ENCODE measurements at places on chromosomes 7 and 10.

DNA sequence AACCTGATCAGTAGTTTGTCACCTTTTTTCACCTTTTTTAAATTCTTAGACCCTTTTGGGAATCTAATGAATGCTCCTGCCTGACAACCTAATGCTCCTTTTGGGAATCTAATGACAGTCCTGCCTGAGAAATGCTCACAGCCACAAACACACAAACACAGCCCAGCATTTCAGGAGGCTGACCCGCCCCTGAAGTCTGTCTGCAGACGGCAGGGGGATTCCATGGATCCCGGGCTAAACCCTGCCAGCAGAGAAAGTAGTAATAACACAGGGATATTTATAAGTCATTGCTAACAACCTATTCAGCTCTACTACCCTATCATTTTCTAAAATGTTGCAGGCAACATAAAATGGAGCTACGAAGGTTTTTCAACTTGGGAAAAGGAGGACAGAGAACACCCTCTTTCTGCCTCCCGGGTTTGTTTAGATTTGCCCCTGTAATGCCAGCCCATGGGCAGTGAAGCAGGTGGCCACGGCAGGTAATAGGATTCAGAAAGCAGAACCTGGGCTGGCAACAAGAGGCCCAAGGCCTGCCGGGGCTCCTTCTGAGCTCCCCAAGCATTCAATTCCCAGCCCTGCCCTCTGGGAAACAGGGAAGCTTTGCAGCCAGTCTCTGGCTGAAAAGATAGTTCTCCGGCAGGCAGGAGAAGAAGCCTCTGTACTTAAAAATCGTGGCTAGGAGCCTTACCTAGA lies 65.2 kb downstream of the CREB3L2 start:
- DNase-seq, result no peak

- no peak for DNase-seq
These were observed 74.2 kb downstream of the JAZF1 start for GRCh38 chr7:28106321-28106829.

DNA sequence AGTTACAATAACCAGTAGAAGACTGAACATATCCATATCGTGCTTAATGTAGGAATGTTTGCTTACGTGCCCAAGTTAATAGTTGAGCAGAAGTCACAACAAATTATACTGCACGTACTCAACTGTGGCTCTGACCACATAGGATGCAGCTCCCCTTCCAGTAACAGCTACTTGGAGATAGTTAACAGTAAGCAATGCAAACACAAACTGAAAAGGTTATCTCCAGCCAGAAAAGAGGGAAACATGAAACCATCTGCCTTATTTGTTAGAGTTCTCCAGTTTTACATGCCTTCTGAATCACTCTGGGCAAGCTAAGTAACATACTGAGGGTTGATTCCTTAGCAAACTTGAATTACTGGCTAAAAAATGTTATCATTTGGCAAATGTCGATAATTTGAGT lies 9.8 kb downstream of the DHX32 start:
- no peak for DNase-seq

DNA sequence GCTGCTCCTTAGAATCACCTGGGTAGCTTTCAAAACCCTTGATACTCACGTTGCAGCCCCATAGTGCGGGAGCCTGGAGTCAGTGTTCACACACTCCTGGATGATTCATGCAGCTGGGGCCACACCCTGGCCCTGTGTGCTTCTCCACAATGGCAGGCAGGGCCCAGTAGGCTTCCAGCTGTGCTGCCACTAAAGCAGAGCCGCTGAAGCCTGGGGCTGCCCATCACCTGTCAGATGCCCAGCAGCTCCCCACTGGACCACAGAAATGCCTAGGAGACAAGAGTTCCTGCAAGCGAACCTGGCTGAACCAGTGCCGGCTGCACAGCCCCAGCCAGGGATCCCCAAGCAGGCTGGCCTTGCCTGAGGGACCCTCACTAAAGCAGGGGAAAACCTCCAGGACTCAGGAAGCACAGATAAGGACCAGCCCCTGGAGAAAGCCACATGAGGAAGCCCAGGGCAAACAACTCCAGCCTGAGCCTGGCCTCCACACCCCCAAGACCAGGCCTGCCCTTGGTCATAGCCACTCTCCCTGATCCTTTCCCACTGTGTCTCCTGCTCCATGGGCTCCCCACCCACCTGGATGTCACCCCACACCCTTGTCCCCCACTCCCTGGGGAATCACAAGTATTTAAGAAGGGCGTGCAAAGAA lies 111.9 kb downstream of the GRID1 start:
- DNase-seq, result no peak

GRCh38 chr10:60534761-60535389 lies 145.2 kb upstream of the ANK3 start:
- DNase-seq, result no peak

DNA sequence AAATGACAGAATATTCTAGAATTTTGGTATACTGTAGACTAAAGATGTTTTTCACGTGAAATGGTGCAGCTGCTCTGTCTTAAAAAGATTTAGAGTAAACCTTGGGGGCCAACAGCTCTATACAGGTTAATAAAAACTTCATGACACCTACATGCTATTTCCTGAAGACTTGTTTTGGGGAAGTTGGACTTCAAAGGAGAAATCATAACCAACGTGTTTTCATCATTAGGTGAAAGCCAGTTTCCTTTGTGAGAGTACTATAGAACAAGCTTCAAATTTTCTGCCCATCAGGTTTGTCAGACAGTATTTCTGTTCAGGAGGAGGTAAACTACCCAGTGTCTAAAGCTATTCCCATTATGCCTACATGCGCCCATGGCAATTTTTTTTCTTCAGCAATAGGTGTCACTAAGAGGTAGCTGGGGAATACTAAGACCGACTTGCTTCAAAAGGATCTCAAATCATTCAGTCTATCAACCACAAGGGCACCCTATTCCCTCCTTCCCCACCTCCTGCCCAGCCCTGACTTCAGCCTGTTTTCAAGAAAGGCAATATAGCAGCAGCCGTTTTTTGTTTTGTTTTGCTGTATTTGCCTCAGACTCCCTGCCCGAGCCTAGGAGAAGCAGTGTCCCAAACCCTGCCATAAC lies 237.3 kb upstream of the SP8 start:
- DNase-seq, result no peak

DNA sequence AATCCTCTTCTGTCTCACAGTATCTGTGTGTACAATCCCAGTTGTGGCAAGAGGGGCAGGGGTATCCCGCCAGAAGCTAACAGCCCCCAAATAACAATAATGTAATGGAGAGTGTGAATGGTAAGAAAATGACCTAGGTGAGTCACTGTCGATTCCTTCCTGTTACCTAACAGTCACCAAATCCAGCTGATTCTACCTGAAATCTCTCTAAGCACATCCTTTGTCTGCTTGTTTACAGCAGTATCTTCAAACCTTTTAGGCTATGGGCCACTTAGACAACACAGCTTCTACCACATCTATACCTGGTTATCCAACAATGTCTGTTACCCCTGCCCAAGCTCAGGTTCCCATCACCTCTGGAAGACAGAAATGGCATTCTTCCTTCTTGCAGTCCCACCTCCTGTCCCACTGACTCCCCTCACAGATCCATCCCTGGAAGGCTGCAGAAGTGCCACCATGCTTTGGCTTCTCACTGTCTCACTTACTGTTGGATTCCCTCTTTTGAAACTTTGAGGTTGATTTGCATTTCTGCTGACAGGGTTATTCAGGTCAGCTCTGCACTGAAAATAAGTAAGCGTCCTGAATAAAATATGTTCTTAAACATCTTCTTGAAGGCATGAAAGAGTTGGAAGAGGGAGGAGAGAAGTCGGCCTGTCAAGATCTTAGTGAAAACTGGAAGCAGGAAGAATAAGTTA lies 13.1 kb downstream of the PIP4K2A start:
- DNase-seq, result no peak

- DNase-seq, result no peak
These were observed 177.0 kb downstream of the CFTR start for GRCh38 chr7:117656806-117657205.

DNA sequence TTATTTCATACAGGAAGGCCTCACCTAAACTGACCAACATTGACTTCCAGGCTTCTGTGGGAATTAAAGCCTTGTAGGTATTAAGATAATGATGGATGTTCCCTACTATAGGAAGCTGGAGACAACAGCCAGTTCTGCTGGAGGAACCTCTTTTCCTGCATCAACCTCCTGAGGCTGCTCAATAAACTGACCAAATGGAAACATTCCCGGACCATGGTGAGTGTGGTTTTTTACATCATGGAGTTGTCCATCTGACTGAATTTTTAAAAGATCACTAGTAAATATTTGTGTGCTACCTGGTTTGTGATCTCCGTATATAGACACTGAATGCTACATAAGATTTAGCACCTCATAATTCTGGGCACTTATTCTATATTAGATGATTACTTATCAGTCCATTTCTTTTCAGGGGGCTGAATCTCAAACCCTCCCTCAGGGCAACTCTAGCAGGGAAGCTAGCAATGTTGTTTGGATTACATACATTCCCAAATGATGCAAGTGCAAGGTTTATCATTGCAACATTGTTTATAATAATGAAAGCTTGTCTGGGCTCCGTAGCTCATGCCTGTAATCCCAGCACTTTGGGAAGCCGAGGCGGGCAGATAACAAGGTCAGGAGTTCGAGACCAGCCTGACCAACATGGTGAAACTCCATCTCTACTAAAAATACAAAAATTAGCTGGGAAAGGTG lies 21.5 kb upstream of the SMKR1 start:
- DNase-seq, result no peak

GRCh38 chr7:41928781-41929180 lies 225.9 kb upstream of the INHBA start:
- no peak for DNase-seq

DNA sequence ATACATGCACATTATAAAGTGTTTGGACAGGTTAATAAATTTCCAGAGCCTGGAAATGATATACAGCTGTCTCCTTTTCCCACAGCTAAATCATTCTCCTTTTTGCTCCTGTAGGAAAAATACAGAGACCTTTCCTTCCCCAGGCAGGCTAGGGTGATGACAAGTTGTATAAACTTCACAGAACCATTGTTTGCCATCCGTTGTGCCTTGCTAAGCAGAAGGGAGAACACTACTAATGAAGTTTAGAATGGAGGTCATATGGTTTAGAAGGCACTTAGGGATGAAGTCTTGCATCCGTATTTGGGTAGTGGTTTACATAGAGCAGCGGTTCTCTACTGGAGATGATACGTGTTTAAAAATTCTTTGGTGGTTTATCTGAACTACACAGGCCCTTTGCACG lies 46.0 kb downstream of the NAMPT start:
- no peak for DNase-seq

GRCh38 chr10:56035489-56035888 lies 325.6 kb downstream of the ZWINT start:
- DNase-seq, result no peak

DNA sequence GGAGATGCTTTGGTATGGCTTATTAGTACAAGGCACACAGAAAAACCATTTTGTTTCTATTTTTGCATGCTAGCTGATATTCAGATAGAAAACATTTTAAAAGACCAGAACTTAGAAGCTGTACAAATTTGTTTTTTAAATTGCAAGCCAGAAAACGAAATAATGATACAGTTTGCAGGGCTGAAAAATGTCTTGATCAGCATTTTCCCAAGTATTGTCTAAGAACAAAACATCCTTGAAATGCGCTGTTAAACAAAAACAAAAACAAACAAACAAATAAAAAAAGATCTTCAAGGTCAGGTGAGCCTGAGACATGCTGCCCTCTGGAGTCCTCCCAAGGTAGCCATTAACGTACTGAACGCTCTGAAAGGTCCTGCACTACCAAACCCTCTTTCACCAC lies 98.3 kb downstream of the VIM start:
- no peak for DNase-seq

DNA sequence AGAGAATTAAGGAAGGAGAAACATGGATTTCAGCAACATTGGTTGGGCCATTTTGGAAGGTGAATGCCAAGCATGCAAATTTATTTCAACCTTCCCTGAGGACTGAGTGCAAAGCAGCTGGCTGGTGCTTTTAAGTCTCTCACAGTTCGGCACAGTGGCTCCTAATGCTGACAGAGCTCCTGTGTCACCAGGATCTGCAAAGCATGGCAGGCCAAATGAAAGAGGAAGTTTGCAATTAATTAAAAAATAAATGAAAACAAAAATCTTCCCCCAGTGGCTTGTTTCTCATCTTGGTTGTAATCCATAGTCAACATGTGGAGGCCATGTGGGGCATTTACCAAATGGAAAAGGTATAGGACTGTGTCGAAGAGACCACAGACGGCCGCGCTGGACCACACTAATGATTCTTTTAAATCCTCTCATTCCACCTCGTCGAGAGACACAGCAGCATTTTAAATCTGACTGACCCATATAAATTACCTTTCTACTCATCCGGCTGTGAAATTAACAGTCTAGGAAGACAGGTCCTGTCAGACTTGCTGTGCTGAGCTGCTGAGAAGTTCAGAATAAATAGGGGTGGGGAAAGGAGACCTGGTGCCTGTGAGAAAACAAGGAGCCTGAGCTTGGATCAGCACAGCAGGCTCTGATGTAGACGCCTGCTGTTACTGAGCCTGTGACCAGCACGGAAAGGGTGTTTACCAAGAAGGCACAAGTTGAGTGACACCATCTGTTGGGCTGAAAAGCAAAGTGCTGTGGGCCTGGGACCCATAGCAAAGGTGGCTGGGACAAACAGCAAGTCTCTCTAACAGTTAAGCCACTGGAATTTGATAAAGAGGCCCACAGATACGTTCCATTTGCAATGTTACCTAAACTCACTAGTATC lies 136.0 kb upstream of the COL1A2 start:
- DNase-seq, result no peak

DNA sequence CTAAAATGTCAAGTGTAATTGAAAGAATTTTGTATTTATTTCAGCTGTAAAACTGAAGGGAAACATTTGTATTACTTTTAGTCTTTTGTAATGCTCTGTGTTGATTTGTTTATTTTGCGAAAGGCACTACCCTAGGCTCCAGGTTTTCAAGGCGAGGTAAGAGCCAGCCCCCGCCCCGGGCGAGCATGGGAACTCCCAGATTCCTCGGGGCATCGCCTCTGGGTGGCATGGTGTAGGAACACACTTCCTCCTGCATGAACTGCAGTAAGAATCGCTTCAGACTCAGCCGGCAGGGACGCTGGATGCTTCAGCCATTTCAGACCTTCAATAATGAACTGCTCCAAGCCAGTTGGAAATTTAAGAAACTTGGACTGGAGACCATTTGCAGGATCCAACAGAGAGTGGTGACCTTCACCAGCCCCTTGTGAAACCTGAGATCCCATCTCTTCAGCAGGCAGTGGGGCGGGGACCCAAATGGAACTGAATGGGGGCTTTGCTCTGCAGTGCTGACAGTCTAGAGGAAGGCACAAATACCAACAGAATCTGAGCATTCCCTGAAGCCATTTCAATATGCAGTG lies 544.3 kb upstream of the MGMT start:
- DNase-seq, result no peak

- DNase-seq, result no peak
These were observed 11.0 kb downstream of the TLL2 start for GRCh38 chr10:96502561-96503282.

Data from stimulated activated CD8-positive, alpha-beta memory T cell treated with anti-CD3 and anti-CD28 coated beads, Interleukin-12 subunit alpha, Interleukin-12 subunit beta, amount 100 ng/mL, for 1 hour (primary cell).